ENCODE measurements at places on chromosomes 13 and 19.
A peak's percentile ranks its signal among the peaks of the same experiment; 100 is the strongest.

GRCh38 chr13:110399801-110400200 is 92.7 kb downstream of the COL4A2 start:
- no peak for DNase-seq

- no peak for DNase-seq
These were observed 367 bp downstream of the MFSD12 start for GRCh38 chr19:3556978-3557460.

- no peak for DNase-seq
These were observed 21.7 kb upstream of the CALM3 start for GRCh38 chr19:46579361-46579879.

DNA sequence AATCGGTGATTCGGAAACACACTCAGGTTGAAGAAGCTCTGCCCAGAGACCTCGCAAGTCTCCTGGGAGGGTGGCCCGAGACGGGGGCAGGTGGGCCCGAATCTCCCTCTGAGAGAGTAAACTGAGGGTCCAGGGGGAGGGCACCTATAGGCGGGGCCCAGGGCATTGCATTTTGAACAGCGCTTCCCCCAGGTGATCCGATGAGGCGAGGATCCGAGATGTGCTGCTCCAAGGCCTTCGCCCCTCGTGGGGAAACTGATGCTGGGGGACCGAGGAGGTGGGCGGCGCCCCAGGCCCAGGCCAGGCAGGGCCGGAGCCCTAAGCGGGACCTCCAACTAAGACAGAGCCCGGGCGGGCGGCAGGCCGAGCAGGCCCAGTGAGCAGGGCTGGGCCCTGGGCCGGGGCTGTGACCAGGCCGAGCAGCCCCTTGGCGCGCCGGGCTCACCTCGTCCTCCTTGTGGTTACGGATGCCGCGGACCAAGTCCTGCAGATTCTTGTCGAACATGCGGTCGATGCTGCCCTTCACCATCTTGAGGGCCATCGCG is 500 bp downstream of the AP3D1 start:
- no peak for DNase-seq

- DNase-seq: no peak
These were observed 22.4 kb upstream of the BRD4 start for GRCh38 chr19:15354566-15355296.

DNA sequence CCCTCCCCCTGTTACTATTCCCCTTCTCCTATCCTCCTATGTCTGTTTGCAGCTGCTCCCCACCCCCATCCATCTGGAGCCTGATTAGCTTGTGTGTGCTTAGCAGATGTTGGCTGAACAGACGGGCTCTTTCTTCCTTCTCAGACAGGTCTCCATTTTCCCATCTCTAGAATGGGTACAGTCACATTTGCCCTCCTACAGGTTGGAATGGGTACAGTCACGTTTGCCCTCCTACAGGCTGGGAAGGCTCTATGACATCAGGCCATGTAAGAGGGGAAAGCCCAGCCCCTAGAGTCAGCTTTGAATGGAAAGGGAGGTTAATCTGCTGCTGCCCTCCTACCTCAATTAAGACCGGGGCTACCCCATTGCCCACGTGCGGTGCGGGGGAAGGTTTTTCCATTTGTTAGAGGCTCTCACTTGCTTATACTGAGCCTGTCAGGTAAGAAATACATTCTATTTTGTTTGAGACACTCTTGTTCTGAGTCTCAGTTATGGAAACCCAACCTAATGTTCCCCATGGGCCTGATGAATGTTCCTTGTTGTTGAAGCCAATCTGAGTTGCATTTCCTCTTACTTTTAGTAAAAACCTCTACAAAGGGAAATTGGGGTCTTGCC is 2.2 kb upstream of the CLEC17A start:
- no peak for DNase-seq

GRCh38 chr19:911197-912033 is 1.6 kb downstream of the R3HDM4 start:
- no peak for DNase-seq

- DNase-seq: no peak
These were observed 221.8 kb downstream of the ENOX1 start for GRCh38 chr13:43564952-43565351.

DNA sequence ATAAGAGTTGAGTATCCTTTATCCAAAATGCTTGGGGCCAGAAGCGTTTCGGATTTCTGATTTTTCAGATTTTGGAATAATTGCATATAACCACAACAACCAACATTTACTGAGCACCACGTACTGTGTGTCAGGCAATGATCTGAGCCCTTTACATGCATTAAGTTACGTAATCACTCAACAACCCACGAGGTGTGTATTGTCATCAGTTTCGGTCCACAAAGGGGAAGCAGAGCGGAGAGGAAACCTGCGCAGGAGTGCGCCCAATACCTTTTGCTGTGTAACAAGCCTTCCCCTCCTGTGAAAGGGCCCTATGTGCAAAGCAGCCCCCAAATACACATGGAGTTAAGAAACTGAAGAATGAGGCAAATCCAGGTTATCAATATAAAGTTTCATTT is 20.7 kb upstream of the NLRP12 start:
- no peak for DNase-seq

DNA sequence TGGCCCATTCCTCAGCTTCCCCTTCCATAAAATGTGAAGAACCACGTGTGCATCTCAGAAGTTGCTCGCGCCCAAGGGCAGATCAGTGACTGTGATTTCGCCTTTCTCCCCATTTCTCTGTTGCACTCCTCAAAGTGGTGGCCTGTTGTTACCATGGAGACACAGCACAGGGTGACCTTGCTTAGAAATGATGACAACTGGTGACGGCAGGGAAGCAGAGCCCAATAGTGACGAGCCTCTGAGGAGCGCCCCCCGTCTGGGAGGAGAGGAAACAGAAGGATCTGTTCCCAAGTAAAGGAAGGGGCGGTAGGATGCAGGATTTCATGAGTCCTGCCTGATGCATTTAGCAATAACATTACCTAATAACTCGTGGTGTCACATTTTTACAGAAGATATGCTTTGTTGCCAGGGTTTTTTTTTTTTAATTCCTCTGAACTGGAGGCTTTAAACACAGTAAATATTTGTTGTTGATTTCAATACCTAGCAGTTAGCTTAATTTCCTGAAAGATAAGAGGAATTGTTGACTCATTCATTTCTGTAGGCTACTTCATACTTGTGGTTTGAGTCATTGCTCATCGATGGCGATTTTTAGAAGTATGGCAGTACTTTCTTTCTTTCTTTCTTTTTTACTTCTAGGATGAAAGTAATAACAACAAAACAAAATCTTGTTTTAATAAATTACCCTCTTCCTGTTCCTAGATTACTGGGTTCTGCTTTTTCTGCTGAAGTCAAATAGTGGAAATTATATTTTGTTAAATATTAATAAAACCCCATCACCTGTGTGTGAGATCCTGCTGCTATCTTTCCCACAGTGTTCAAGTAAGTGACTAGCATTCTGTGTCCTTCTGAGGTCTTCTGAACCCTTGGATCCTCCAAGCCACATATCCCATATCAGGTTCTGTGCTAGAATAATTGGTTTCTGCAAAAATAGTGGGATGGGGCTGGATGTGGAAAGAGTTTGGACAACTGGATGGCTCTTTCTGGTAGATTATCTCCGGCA is 36.0 kb downstream of the MBNL2 start:
- peak; percentile 68 for DNase-seq

- no peak for DNase-seq
These were observed 120.4 kb downstream of the ENOX1 start for GRCh38 chr13:43666403-43666802.

GRCh38 chr13:113483504-113484293 is 6.8 kb downstream of the DCUN1D2 start:
- DNase-seq: no peak
